ENCODE measurements at places on chromosomes 1 and 21.

DNA sequence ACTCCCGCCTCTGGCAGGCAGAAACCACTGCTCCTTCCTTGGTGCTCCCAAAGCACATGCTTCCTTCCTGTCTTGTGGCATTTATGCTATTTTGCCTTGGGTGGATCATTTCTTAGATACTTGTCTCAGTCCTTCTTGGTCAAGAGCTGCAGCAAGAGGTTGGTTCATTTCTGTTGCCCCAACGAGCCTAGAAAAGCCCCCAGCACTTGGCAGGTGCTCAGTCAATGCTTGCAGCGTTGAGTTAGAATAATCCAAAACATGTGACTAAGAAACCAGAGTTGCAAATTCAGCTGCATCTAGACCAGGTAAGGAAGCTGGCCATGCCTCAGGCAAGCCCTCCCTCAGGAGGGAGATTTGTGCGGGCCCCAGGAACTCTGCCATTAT lies 42.4 kb upstream of the TENT5C start:
- DNase-seq, result no peak

GRCh38 chr1:220430586-220430985 lies 97.3 kb upstream of the MARK1 start:
- DNase-seq, result no peak

DNA sequence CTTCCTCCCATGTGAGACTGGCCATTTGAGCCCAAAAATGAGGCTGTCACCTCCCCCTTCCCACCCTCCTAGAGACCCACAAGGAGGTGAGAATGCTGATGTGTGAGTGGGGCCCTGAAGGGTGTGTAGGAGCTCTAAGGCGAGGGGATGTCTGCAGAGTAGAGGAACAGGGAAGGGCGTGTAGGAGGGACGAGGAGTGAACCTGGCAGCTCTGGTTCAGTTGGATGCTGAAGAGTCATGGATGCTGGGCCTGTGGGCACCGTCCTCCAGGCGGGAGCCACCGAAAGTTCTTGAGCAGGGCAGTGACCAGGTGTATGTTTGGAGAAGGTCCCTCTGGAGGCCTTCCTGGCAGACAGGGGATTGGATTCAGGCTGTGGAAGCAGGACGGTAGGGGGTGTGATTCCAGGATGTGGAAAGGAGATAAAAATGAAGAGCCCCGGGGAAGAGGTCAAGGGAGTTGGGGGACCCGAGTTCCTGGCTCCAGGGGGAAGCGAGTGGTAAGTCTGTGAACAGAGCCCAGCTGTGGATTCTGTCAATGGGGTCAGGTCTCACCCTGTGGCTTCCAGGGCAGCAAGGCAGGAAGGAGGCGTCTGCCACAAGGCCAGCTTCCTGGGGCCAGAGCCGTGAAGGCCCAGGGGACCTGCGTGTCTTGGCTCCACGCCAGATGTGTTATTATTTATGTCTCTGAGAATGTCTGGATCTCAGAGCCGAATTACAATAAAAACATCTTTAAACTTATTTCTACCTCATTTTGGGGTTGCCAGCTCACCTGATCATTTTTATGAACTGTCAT lies 7.9 kb downstream of the SAMD11 start:
- DNase-seq, result no peak

DNA sequence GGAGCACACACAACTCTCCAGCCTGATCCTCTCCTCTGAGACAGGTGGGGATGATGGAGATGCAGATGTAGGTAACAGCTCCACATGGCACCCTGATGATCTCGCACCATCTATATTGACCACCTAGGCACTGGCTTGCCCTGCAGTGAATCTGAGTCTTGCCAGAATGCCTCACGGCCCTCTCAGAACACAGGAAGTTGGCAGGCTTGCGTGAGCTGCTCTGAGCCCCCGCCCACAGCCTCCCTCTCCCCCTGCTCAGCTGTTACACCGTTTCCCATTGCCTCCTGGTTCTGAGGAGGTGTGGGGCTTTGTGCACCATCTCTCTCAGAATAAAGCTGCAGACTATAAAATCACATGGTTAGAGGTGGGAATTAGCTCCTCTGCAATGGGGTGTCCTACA lies 48.0 kb downstream of the URB2 start:
- DNase-seq, result no peak

DNA sequence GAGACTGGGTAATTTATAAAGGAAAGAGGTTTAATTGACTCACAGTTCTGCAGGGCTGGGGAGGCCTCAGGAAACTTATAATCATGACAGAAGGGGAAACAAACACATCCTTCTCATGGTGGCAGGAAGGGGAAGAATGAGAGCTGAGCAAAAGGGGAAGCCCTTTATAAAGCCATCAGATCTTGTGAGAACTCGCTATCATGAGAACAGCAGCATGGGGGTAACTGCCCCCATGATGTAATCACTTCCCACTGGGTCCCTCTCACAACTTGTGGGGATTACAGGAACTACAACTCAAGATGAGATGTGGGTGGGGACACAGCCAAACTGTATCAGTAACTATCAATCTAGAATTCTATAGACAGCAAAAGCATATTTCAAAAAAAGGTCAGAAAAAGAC lies 64.7 kb upstream of the ACTRT2 start:
- no peak for DNase-seq

DNA sequence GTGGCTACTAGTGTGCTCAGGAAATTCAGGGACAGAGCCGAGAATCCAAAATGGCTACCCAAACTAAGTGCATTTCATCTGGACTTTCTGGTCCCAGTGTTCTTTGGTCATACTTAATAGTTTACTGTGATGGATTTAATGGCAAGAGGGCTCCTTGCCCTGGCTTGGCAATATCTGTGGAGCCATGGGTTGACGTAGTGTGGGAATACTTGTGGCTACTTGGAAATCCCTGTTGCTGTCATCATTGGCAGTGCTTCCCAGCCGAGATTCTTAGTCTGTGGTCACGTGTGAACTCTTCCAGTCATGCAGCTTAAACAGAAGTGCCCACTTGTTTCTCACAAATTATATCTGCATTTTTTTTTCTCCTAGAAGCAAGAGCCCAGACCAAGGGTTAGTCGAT lies 198.9 kb downstream of the HS2ST1 start:
- no peak for DNase-seq

DNA sequence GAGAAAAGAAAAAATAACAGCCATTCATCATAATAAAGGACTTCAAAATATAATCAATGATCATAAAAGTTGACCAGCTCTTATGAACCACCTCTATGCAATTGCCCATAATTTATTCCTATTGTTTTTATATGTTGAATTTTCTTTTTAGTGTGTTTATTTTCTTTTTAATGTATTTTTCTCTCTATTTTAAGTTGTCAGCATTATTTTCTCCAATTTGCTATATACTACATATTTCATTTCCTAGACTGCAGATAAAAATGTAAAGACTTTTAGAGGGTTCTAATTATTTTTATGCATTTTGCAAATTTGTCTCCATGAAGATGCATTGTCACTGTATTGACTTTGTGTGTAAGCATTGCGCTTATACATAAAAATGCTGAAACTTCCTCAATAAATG lies 58.4 kb downstream of the MROH9 start:
- DNase-seq, result no peak
